ENCODE measurements at places on chromosomes 3 and 15. TPM values are rescaled to one million over a fixed set of nuclear protein-coding genes. Genes with fewer than 3 reads are reported as not detected.
A peak's percentile ranks its signal among the peaks of the same experiment; 100 is the strongest.

DNA sequence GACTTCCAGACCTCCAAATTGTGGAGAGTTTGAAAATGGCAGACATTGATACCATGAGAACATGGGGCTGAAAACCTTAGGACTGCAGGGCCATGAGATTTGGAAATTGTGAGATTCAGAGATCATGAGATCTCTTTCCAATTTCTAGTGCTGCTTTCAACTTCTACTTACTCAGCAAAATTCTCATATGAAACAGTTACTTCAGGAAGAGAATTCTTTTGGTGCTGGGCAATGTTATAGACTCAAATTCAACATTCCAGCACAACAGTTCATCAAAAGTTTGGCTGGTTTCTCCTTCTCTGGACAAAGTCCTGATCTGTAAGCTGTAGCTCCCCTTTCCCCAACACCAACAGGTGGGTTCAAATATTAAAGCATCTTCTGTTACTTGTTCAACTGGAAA, 506.9 kb upstream of the NECTIN3 start:
- H3K27me3 ChIP-seq, result no peaks in the 10 kb centered on the region
- H3K27ac ChIP-seq, result no peak overlapping the region
- no peaks in the 10 kb centered on the region for H3K36me3 ChIP-seq
- no peaks in the 10 kb centered on the region for H3K4me1 ChIP-seq

DNA sequence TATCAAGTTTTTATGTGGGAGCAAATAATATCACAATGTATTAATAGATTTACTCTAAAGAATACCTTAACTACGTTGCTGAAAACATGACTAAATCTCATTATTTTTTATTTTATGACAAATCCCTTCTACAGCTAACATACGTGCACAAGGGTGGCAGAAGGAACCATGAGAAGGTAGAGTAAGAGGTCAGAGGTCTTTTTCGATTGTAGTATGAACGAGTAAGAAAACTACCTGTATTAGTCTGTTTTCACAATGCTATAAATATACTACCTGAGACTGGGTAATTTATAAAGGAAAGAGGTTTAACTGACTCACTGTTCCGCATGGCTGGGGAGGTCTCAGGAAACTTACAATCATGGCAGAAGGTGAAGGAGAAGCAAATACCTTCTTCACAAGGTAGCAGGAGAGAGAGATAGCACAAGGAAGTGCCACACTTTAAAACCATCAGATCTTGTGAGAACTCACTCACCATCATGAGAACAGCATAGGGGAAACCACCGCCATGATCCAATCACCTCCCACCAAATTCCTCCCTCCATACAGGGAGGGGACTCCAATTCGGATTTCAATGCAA, 95.3 kb downstream of the SUCLG2 start:
- H3K27ac ChIP-seq, result no peak overlapping the region
- peaks cover 11% of the 10 kb centered on the region for H3K36me3 ChIP-seq
- no peak overlapping the region for H3K4me3 ChIP-seq
- H3K27me3 ChIP-seq, result no peaks in the 10 kb centered on the region
- H3K4me1 ChIP-seq, result no peaks in the 10 kb centered on the region

- H3K4me3 ChIP-seq, result peak overlapping the region; percentile 47
- no peaks in the 10 kb centered on the region for H3K27me3 ChIP-seq
- H3K27ac ChIP-seq, result peak overlapping the region; percentile 88
- no peak for DNase-seq
- peaks cover 66% of the 10 kb centered on the region for H3K4me1 ChIP-seq
These were observed 26.1 kb downstream of the ATRIP start for GRCh38 chr3:48472673-48472922.

GRCh38 chr3:195302431-195302830, 31.5 kb upstream of the XXYLT1 start:
- no peaks in the 10 kb centered on the region for H3K27me3 ChIP-seq
- no peaks in the 10 kb centered on the region for H3K4me1 ChIP-seq
- H3K4me3 ChIP-seq, result no peak overlapping the region

Gene CFAP100
- total RNA-seq, result not detected

DNA sequence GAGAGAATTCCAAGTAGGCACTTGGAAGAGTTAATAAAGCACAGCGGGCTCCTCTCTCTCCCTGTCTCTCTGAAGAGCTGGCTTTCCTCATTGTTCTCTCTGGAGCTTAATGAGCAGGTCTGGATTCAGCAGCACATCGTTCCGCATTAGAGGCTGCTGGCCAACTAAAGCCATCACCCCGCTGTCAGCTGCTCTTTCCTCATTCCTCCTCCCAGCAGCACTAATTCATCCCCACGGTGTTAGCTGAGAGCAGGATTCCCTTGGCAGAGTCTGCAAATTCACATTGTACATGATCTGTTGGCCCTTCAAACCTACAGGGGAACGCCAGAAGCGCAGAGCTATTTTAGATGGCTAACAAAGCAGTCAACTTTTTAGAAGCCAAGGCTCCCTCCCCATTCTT, 44.2 kb downstream of the SGO1 start:
- DNase-seq, result no peak
- no peaks in the 10 kb centered on the region for H3K4me1 ChIP-seq
- no peaks in the 10 kb centered on the region for H3K27me3 ChIP-seq
- peaks cover 56% of the 10 kb centered on the region for H3K36me3 ChIP-seq
- H3K27ac ChIP-seq, result no peak overlapping the region

DNA sequence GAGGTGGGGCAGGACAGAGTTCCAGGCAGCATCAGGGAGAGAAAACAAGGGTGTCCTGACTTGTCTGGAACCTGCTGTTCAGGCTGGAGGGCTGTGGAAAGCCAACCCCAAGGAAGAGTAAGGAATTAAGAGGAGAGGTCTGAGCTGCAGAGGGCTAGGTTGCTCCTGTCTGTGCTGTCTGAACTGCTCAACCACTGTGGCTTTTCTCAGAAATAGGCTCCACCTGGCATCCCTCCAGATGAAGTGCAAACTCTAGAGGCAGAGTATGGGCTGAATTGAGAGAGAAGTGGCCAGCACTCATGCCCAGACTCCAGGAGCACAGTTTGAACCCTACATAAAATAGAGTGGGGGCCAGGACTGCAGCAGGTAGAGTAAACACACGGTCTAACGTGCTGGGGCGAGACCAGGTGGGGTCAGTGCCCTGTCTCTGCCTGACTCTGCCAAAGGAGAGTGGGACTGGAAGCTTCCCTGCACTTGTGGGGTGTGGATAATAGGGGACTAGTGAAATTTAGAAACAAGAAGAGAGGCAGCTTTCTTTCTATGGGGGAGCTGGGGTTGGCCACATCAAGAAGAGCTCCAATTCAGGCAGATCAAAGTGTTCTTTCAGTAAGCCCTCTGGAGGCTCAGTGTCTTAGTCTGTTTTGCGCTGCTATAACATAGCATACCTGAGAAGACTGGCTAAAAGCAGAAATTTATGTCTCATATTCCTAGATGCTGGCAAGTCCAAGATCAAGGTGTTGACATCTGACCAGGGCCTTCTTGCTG, 28.0 kb upstream of the MNS1 start:
- no peaks in the 10 kb centered on the region for H3K4me1 ChIP-seq
- no peaks in the 10 kb centered on the region for H3K36me3 ChIP-seq
- no peak for DNase-seq
- no peak overlapping the region for H3K27ac ChIP-seq

Gene NEK10
- 1.6 TPM for total RNA-seq

GRCh38 chr3:66938338-66938963, 59.7 kb upstream of the KBTBD8 start:
- DNase-seq, result no peak
- H3K27ac ChIP-seq, result no peak overlapping the region
- no peaks in the 10 kb centered on the region for H3K4me1 ChIP-seq
- H3K36me3 ChIP-seq, result no peaks in the 10 kb centered on the region
- no peak overlapping the region for H3K4me3 ChIP-seq

DNA sequence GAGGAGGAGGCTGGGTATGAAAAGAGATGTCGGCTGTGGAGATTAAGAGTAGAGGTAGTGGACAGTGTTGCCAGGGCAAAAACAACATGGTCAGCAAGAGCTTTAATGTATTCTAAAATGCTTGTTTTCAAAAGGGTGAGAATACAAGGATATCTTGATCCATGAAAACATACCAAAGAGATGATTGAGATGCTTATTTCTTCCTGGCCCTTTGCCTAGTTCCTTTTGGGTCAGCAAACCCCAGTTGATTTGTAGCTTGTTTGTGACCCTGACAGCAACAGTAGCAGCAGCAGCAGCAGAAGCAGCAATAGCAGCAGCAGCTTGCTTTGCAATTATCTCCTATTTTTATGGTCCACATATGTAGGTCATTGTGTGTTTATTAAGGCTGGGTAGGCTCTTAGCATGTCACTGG, 337.3 kb downstream of the LPP start:
- H3K4me1 ChIP-seq, result no peaks in the 10 kb centered on the region
- H3K4me3 ChIP-seq, result no peak overlapping the region
- no peak overlapping the region for H3K27ac ChIP-seq
- DNase-seq, result no peak
- peaks cover 8% of the 10 kb centered on the region for H3K36me3 ChIP-seq

GRCh38 chr3:54421943-54422342, 299.6 kb downstream of the CACNA2D3 start:
- no peak for DNase-seq
- H3K36me3 ChIP-seq, result no peaks in the 10 kb centered on the region
- no peak overlapping the region for H3K4me3 ChIP-seq
- H3K27me3 ChIP-seq, result no peaks in the 10 kb centered on the region
- no peaks in the 10 kb centered on the region for H3K4me1 ChIP-seq

Gene ANKRD63
- total RNA-seq, result not detected

Gene MUC20
- 4.1 TPM for total RNA-seq

Gene GRAMD1C
- total RNA-seq, result 2.7 TPM

DNA sequence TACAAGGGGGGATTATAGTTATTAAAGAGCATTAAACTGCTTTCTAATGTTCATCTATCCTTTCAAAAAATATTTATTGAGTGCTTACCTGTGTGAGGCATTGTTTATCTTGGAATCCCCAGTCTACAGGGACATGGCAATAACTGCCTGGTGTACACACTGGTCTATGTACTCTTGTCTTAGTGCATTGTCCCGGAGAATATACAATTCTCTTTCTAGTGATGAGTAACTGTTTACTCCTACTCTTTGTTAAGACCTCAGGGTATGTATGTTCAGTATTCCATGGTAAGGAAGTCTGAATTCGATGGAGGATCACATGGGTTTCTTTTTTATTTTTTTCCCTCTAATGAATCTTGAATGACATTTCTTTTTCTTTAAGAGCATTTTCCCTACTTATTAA, 772.4 kb upstream of the NR2F2 start:
- no peaks in the 10 kb centered on the region for H3K36me3 ChIP-seq
- no peak overlapping the region for H3K27ac ChIP-seq
- H3K4me1 ChIP-seq, result no peaks in the 10 kb centered on the region
- peaks cover 11% of the 10 kb centered on the region for H3K27me3 ChIP-seq

DNA sequence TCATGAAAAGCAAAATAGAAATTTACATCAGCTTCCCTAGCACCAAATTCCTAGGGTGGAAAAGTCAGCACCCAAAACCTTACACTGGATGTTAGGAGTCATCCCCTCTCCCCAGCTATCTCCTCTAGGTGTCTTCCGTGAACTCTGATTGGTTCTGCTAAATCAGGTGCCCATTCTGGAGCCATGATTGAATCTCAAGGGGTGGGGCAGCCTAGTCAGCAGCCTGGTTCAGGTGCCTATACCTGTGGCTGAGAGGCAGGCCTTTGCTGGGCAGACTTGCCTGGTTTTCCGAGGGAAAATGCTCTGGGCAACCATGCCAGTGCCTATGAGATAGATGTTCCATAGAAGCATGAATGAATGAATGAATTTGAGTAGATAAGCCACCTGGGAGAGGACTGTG, 336.7 kb downstream of the LRTM1 start:
- H3K4me1 ChIP-seq, result no peaks in the 10 kb centered on the region
- no peak overlapping the region for H3K27ac ChIP-seq
- no peak for DNase-seq
- H3K36me3 ChIP-seq, result no peaks in the 10 kb centered on the region

Gene EXD1
- not detected for total RNA-seq

- peaks cover 3% of the 10 kb centered on the region for H3K27me3 ChIP-seq
- H3K4me1 ChIP-seq, result no peaks in the 10 kb centered on the region
- DNase-seq, result no peak
- H3K36me3 ChIP-seq, result no peaks in the 10 kb centered on the region
- no peak overlapping the region for H3K27ac ChIP-seq
These were observed 110.9 kb upstream of the TPM1 start for GRCh38 chr15:62931650-62932049.

DNA sequence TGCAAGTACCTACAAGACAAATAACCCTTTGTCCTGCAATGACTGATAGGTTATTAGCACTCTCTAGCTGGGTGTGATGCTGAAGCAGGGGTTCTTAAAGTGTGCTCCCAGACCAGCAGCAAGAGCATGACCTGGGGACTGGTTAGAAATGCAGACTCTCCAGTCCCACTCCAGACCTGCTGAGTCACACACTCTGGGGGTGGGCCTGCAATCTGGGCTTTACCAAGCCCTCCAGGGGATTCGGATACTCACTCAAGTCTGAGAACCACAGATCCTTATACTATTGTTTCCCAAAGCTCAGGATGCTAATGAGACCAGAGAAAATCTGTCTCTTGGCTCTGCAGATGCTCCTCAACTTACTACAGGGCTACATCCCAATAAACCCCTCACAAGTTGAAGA, 142.1 kb upstream of the RAD18 start:
- no peak overlapping the region for H3K27ac ChIP-seq
- H3K27me3 ChIP-seq, result no peaks in the 10 kb centered on the region
- H3K4me1 ChIP-seq, result no peaks in the 10 kb centered on the region
- H3K4me3 ChIP-seq, result no peak overlapping the region
- DNase-seq, result no peak

DNA sequence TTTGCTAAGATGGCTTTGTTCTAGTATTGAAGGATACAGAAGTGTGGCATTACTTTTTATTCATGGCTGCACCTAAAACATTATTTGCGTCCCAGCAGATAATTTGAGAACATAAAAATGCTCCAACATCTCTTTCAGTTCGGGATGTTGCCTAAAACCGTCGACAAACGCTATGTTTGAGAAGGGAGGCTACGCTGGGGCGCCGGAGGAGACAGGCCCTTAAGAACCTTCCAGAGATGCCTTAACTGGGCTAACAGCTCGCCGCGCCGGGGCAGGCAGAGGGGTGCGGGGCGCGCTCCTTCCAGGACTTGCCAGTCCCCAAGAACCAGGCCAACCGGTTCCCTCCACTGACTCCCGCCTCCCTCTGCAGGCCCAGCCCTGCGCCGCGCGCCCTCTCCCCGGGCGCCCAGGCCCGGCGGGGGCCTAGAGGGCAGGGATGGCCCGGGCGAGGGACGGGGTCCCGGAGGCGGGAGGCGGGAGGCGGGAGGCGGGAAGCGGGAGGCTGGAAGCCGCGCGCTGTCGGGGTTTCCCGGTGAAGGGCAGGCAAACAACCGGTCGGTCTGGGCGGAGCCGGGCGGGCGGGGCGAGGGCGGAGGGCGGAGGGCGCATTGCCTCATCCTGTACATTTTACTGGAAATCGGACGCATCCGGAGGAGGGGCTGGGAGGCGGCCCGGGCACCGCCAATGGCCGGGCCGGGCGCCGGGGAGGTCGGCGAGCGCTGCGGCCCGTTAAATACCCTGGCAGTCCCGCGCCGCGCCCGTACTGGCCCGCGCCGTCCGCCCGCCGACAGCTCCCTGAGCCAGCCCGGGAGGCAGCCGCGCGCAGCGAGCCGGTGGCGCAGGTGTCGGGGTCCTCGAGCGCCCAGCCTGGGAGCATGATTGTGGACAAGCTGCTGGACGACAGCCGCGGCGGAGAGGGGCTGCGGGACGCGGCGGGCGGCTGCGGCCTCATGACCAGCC, at the start of gene NFKBIZ:
NFKBIZ (plus strand) TSS at position 761 of the 960 bp plus-strand sequence; CDS start at position 876, 115 bp downstream.
- H3K27ac ChIP-seq, result peak within 1 kb of the TSS; percentile 87
- peak within 1 kb of the TSS; percentile 82 for H3K4me3 ChIP-seq
- H3K36me3 ChIP-seq, result peaks cover 24% of the 10 kb centered on the region
- peaks cover 9% of the 10 kb centered on the region for H3K4me1 ChIP-seq

- H3K36me3 ChIP-seq, result no peaks in the 10 kb centered on the region
- H3K27me3 ChIP-seq, result no peaks in the 10 kb centered on the region
- DNase-seq, result no peak
- H3K4me3 ChIP-seq, result no peak overlapping the region
- no peaks in the 10 kb centered on the region for H3K4me1 ChIP-seq
These were observed 8.5 kb downstream of the SLC25A36 start for GRCh38 chr3:140950144-140950543.

Gene GABRB3
- total RNA-seq, result not detected
